Fibroblast of skin of right biceps (primary cell): ENCODE measurements at places on chromosomes 16 and 17.
A peak's percentile ranks its signal among the peaks of the same experiment; 100 is the strongest.

GRCh38 chr16:57577691-57578224 is 35.3 kb downstream of the ADGRG5 start:
- no peak for DNase-seq

DNA sequence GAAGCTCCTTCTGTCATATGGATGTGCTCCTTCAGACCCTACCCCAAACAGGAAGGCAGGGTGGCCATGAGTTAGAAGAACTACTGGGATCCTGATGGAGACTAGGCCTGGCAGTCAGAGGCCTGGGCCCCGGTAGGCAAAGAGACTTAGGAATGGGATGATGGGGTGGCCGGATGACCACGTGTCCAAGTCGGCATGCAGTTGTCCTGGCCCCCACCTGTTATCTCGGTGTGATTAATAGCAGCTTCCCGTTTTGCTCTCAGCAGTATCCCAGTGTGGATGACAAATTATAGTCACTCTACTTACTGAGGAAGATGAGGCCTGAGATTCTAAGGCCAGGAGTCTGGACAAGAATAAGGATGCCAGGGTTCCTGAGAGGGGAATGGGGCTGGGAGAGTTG is 1.5 kb downstream of the TNFSF12 start:
- no peak for DNase-seq

DNA sequence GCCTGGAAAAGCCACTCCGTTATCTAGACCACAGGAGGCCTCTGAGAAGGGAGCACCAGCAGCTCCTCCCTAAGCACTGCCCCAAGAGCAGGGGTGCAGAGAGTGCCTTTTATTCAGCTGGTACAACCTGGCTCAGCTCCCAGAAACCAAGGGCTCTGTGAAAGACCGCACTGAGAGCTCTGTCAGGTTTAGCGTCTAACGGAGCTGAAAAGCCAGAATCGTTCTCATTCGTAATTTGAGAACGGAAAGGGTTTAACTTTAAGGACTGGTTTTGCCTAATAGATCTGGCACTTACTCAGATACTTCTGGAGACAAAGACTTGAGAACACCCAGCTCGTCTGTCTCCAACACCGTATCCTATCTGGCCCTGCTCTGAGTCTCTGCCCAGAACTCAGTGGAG is 13.5 kb downstream of the MPG start:
- no peak for DNase-seq

DNA sequence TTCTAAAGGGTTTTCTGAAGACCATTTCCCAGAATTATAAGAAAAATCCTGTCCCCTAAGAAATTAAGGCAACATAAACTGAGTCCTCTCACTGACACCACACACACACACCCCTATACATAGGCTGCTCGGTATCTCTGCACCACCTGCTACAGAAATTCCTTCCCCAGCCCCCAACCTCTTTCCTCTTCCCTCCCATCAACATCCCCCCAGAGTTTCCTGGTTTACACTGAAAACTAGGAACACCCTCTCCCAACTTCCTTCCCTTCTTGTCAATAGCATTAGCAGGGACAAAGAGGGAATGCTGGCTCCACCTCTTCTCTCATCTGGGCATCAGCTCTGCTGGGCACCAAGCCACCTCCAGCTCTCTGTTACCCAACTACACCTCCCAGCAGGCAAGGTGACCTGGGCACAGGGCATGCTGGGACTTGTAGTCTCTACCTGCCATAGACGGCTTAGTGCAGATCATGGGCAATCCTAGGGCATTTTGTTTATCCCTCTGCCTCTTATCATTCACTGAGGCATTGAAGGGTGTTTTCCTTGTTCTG is 15.7 kb downstream of the CAVIN1 start:
- DNase-seq, result peak; percentile 37

GRCh38 chr17:9529033-9529700 is 46.5 kb downstream of the STX8 start:
- peak; percentile 39 for DNase-seq

DNA sequence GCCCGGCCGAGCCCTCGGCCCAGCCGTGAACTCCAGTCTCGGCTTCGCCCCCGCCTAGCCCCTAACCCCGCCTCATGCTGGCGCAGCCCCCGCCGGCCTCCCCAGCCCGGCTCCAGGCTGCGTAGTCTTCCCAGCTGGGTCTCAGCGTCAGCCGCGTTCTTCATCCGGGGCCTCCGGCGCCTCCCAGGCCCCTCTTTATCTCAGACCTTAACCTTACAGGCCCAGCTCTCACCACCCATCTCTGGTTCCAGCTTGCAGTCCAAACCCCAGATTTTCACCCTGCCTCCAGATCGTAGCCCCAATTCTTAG is at the start of gene PROCA1:
Gene PROCA1 (minus strand): TSS at position 166 of the 309 bp plus-strand sequence. CDS start 228 bp downstream, outside the sequence.
- no peak for DNase-seq

- no peak for DNase-seq
Measured at GRCh38 chr17:20009052-20009301, 182 bp upstream of the SPECC1 start.

DNA sequence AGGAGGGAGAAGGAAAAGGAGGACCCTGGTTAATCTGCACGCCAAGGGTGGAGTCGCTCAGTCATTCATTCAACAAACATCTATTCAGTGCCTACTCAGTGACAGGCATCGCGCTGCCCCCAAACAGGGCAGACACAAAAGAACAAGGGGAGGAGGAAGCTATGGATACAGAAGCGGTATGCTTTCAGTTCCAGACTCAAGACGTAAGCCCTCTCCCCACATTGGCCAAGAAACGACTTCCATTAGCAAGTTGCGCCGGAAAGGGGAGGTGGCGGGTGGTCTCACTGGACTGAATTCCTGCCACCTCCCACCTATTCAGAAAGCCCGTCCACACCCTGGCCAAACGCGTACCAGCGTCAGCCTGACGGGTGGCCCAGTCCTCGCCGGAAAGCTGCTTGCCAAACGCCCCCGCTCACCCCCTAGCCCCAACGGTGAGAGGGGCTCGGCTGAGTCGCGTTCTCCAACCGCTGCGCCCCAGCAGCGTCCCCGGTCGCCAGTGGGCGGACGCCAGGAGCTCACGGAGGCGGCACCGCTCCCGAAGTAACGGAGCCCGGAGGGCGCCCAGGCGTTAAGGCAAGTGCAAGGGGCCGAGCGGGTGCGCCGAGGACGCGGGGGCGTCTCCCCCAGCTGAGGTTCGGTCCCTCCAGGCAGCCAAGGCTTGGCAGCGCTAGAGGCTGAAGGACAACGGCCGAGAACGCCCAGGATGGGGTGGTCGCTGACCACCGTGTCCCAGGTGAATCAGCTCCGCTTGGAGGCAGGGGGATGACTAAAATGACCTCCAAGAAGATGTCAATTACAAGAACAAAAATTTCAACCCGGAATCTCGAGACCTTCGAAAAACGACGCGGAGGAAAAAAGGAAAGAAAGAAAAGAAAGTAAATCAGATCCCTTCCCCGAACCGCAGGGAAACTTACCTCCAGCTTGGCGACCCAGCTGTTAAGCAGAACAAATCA is 470.7 kb downstream of the SOX9 start:
- no peak for DNase-seq

DNA sequence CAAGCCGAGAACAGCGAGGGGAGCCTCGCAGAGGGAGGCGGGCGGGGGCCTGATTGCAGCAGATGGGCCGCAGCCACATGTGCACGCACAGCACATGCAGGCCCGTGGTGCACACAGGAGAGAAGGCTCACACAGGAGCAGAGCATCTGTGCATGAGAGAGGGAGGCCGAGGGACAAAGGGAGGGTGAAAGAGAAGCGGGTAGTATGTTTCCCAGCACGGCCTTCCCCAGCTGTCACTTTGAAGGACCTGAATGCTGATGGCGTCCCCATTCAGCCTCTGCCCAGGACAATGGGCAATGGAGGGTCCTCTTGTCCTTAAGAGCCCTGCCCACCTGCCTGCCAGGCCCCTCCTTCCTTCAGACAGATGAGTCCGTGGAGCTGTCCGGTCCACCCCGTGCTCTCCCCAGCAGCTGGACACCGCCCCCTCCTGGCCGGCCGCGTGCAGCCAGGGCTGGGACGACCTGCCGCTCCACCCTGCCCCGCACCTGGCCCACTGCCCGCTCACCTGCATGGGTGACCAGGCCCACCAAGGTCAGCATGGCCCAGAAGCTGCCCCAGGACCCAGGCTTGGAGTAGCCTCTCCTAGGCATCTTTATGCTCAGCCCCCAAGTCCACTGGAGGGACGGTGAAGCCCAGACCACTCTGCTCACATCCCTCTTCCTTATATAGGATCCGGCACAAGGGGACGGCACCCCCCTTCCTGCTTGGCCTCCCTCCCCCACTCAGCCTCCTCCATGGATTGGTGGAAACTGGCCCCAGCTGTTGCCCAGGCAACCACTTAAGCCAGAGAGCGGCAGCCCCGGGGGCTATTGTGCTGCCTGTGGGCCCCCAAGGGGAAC is at the start of gene BTBD17:
Gene BTBD17 (minus strand): TSS at position 639 of the 839 bp plus-strand sequence. CDS start 49 bp downstream, at position 590.
- no peak for DNase-seq

DNA sequence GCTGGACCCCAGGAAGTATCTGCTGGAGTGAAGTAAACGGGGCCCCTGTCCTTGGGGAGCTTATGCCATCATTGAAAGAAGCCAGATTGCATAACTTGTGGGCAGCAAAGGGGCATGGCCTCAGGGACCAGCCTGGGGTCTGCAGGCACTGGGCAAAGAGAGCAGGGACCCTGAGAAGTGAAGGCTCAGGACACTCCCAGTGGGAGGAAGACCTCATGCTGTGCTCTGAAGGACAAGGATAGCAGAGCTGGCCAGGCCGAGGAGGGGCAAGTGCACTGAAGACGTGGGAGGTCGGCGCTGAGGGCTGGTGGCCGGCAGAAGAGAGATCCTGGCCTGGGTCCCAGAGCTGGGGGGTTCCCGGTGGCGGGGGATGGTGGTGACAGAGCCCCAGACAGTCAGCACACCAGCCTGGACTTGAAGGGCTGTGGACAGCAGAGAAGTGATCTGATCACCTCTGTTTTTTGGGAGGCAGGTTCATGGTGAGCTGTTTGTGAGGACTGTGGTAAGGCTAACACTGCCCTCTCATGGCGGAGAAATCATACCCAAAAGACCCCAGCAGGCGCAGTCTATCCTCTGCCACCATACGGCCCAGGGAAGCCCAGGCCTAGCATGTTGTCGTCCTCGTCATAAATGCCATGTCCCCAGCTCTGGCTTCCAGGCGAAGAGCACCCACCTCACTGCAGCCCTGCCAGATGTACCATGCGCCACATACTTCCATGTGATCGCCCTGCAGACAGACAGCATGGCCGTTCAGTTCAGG is 7.1 kb upstream of the CNP start:
- peak; percentile 57 for DNase-seq

DNA sequence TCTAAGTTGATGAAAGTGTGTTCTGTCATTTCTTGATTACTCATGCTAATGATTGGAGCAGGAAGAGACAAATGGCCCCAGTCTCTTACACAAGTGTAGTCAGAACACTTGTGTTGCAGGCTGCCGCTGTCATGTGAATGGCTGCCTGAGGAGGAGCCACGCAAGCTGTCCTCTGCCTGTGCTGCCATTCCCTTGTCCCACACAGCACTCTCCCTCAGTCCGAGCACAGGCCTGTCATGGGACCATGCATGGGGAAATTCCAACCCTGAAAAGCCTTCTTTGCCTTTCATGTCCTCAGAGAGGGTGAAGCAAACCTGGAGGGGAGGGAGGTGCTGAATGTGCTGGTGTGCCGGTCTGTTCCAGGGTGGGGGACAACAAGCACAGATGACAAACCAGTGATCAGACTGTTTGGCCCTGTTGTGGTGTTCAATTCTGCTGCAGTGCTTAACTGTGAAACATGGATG is 109.4 kb downstream of the MRTFB start:
- peak; percentile 29 for DNase-seq

- DNase-seq, result no peak
Measured at GRCh38 chr16:76193906-76194615, 83.1 kb upstream of the CNTNAP4 start.

DNA sequence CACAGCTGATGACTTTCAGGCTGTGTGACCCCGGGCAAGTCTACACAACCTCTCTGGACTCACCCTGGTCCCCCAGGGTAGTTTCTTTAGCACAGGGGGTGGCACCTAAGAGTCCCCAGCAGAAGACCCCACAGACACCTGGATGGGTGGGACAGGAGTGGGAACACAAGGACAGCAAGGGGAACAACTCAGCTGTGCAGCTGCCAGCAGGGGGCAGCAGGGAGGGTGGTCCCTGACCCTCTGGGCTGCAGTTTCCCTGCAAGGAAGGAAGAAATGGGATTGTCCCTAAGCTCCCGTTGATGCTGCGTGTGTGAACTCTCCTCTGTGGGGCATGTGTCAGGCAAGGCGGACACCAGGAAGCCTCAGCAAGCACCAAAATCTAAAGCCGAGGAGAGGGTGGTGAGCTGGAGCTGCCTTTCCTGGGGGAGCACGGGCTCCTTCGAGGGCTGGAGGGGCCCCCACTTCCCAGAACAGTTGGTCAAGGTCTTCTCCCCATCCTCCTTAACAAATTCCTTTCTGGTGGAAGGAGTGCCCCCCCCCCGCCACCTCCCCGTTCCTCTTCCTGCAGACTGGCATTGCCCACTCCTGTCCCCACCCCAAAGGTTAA is 24.1 kb upstream of the CDH5 start:
- no peak for DNase-seq

GRCh38 chr16:5461141-5461540 is 363.5 kb upstream of the EEF2KMT start:
- DNase-seq, result no peak

DNA sequence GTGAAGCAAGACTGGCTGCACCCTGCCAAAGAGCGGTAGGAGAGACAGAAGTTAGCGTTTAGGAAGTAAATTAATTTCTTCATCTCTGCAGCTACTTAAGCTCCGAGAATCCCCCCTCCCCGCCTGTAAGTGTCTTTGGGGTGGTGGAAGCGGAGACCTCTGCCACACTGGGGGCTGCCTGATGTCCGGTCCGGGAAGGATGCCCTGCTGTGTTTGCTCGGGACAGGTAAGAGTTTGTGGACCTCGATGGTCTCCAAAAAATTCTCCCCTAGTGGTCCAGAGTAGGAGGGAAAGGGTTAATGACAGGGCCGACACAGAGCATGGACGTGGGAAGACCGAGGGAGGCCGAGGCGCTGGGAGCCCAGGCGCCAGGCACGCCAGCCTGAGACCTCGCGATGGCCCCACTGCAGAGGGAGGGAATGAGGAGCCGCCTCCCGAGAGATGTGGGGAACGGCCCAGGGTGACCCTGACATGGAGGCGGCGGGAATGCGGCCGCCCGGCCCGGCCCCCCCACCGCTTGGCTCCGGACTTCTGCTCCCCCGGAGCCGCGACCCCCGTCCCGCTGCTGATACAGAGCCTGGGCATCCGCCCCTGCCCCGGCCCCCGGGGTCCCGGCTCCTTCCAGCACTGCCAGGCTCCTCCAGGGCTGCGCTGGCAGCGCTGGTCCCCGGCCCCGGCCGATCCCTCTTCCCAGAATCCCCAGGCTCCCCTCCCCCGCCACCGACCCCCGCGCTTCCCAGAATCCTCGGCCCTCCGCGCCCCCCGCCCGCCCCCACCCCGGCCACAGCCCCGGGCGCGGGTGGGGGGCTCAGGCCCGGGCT is 680 bp downstream of the ZNF629 start:
- DNase-seq, result peak; percentile 69

- peak; percentile 20 for DNase-seq
Measured at GRCh38 chr17:82887255-82888164, 47.7 kb upstream of the ZNF750 start.

GRCh38 chr16:72241930-72242329 is 70.0 kb upstream of the PMFBP1 start:
- peak; percentile 71 for DNase-seq
